Activated naive CD4-positive, alpha-beta T cell treated with anti-CD3 and anti-CD28 coated beads for 36 hours (primary cell): ENCODE measurements at places on chromosomes 16 and 17. TPM values are rescaled to one million over a fixed set of nuclear protein-coding genes. Genes with fewer than 3 reads are reported as not detected.

DNA sequence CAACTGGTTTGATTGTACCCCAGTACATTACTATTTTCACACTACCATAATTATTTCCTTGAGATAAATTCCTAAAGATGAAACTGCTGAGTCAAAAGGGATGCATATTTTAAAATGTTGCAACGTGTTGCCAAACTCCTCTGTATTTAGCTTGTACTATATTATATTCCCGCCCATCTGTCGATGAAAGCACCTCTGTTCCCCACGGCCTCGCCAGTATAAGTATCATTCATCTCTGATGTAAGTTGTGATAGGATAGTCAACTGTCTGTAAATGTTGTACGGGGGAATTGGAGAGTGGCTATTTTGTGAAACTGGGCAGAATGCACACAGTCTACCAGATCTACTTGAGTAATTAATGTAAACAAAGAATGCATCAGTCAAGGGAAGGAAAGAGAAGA, 47.7 kb upstream of the TNRC6A start:
- DNase-seq, result no peak

- DNase-seq, result no peak
Measured at GRCh38 chr16:69693916-69694315, 32.4 kb downstream of the NQO1 start.

GRCh38 chr16:27355610-27356009, 41.8 kb downstream of the IL4R start:
- DNase-seq, result peak; percentile 71

DNA sequence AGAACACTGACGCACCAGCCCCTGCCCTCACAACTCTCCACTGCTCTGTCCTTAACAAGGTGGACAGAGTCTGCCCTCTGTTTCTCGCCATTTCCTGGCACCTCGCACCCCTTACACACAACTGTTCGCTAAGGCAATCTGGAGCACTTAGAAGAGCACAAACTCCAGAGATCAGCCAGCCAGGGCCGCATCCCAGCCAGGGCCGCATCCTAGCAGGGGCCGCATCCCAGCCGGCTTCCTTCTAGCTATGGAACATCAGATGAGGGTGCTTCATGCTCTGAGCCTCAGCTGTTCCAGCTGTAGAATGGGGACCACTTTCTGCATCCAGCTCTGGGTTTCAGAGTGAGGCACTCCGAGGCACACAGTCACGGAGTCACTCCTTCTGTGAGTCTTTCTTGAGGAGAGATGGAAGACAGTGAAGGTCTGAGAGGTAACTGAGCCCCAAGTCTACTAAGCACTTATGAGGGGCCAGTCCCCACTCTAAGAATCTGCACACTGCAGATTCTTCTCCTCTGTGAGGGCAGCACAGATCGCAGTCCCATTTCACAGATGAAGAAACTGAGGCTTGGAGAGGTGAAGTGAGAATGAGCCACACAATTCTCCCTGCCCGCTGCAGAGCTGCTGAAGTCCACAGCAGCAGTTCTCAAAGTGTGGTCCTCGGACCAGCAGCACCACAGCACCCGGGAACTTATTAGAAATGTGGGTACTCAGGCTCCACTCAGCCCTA, 20.9 kb downstream of the COTL1 start:
- DNase-seq, result no peak

DNA sequence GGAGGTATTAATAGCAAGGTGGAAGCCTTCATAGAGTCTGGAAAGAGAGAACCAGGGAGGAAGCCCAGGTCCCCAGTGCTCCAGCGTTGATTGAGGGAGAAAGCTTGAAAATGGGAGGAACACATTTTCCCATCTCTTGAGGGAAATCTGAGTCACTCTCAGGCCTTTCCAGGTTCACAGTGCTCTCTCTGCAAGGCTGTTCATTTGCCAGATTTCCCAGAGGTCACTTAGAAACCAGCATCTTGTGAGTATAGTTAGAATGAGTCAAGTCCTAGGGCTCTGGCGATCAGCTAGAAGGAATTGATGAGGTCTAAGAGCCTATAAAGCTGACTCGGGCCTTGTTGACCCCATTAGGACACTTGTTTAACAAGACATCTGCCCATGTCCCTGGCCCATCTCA, 17.7 kb upstream of the ZNF594 start:
- DNase-seq, result no peak

The ABCA3 gene
- total RNA-seq, result 3.1 TPM

The MMP2 gene
- not detected for total RNA-seq

The GRAPL gene
- total RNA-seq, result 3.4 TPM

The ABCC11 gene
- 0.15 TPM for total RNA-seq
